ENCODE measurements at places on chromosomes 11 and 22.

DNA sequence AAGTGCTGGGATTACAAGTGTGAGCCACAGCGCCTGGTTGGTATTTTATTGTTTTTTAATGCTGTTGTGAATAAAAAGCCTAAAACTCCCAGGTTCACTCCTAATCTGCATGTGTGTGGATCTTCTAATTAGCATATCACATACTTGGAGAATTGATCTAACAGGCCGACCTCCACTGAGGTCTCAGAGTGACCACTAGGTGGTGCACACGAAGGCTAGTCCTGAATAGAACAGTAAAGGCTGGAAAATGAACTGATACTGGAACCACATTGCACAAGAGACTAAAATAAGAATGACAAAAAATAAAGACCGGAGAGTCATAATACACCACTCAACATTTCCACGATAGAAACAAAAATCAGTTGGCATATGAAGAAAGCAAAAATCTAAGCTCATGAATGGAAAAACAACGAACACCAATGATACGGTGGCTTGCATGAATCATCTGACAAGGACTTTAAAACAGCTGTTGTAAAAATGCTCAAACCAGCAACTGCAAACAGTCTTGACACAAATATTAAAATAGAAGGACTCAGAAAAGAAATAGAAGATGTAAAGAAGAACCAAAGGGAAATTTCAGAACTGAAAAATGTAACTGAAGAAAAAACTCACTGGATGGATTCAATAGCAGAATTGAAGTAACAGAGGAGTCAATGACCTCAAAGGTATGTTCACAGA is 19.2 kb downstream of the PIM3 start:
- ATAC-seq, result peak; percentile 67

GRCh38 chr11:130725421-130726233 is 190.7 kb downstream of the SNX19 start:
- ATAC-seq, result peak; percentile 80

GRCh38 chr11:134471716-134472455 is 59.8 kb upstream of the B3GAT1 start:
- ATAC-seq, result no peak

DNA sequence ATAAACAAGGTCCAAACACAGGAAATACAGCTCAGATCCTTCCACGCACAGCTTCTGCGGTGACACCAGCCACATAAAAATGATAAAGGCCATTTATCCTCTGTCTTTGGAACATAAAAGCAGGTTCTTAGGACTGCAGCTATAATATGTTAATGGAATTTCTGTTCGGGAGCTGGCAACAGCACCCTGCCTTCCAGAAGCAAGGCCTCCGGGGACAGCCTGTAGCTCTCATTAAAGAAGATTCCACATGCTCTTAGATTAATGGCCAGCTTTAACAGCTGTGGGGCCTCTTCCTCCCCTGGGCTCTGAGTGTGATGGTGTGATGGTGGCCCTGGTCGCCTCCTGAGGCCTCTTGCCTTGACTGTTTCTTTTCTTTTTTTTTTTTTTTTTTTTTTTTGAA is 137.3 kb downstream of the CACNA1I start:
- no peak for ATAC-seq

GRCh38 chr11:112294688-112295340 is 34.2 kb upstream of the PLET1 start:
- no peak for ATAC-seq

DNA sequence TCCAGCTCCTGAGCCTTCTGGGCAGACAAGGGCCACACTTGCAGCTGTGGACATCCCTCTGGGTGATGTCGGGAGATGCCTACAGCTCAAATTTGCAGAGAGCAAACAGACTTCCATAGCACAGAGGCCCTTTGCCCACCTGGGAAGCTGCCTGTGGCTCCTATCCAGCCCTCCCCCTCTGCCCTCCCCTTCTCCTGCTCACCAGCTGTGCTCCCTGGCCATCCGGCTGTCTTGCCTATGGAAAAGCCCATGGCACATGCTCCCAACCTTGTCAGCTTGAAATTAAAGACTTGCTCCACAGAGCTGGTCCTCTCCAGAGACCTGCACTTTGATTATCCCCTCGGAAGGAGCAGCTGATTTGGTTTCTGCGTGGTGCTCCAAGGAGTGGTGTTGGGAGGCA is 118.9 kb upstream of the NECTIN1 start:
- no peak for ATAC-seq

DNA sequence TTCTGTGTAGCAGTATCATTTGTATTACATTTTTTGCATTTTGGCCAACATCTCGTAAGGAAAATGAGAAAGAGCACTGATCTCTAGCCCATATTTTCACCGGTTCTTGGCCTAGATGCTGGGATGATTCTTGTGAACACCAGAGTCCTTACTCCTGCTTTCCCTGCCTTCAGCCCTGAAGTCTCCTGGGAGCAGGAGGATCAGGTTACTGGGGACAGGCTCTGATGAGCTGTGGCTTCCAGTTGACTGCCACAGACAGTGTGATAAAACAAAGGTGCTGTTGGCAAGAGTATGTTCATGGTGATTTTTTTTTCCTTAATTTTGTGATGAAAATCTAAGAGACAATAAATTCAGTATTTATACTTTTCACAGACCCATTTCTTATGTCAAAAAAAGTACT is 34.2 kb upstream of the ADSL start:
- no peak for ATAC-seq

DNA sequence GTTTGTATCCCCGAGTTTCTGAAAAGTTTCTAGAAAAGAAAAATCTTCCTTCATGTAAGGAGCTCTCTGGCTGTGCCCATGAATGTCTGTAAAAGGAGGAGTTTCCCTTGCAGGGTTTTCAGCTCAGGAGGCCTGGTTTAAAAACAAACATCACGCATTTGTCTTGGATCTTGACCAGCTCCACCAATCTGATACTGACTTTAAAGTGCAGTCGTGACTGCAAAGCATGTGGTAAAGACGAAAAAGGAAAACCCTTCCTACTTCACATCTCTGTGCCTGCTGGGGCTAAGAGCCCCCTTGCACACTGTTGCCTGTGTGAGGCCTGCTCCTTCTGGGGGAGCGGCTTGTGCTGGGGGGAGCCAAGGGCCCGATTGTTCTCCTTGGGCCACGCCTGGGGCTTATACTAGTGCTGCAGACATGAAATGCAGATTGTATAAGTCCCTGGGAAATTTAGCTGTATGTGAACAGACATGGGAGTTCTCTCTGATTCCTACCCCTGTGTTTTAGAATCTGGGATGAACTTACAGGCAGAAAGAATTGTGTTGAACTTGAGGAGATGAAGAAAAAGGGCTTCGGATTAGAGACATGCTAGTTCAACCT is 62.1 kb downstream of the ADAMTS15 start:
- no peak for ATAC-seq

- no peak for ATAC-seq
Measured at GRCh38 chr11:95322539-95322938, 91.5 kb upstream of the SESN3 start.

- ATAC-seq, result no peak
Measured at GRCh38 chr22:38233427-38233826, 31.6 kb downstream of the MAFF start.

DNA sequence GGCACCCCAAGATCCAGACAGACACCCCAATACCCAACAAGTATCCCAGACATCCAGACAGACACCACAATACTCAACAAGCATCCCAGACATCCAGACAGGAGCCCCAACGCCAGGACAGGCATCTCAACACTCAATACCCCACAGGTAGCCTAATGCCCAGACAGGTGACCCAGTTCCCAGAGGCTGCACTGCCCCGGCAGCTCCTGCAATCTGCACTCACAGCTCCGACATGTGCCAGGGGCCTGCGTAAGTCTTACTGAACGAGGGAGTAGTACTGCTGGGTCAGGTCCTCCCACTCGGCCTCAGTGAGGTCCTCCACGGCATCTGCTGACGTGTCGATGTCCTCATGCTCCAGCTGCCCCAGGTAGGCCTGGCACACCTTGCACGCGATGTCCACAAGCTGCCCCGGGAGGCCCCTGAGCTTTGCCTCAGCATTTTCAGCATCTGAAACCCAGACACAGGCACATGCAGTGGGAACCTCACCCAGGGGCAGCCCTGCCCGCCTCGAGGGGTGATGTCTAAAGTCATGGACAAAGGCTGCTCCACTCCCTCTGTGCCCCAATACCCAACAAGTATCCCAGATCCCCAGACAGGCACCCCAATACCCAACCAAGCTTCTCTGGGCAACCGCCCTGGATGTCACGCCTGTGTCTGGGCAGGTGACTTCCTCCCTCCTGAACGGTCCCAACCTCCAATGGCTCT is 16.6 kb downstream of the TTLL8 start:
- ATAC-seq, result no peak

DNA sequence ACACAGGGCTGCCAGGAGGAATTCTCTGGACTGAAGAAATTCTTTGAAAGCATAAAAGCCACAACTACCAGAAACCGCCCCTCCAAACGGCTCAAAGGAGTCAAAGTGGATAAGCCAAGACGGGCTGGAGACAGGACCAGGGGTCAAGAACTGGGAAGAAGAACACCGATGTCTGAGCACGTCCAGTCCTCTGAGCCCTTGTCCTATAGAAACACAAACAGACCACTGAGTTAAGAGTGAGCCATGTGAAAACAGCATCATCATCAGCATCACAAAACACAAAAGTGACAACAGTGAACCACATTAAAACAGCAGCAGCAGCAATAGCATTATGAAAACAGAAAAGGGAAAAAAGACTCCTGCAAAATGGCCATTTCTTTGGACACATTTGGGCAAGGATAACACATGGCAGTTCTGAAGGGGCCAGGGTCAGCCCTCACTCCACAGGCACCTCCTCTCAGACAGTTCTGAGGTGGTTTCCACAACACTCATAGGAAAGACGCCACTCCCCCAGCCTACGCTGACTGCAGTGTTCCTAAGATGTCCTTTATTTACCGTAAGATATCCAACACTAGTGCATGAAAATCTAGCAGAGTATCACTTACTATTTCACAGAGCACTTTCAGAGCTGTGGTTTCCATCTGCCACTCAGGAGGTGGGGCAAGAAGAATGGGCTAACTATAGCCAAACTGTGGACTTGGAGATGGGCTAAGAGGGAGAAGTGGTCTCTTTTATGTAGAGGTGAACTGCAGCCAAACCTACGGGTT is 28.6 kb upstream of the YPEL1 start:
- no peak for ATAC-seq

DNA sequence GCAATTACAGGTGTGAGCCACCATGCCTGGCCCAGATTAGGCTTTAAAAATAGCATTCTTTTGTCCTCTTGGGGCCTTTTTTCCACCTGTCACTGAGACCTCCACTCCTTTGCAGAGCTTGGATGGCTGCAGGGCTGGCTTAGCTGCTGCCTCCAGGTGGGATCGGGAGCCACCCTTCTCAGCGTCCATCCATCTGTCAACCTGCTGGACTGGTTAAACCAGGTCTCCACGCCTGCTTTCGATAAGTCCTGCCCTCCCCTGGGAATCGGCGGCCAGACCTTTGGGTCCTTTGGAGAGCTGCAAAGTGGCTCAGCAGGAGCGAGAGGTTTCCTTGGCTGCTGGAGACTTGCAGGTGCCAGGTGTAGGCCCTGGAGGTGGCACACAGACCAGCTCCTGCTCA is 23.4 kb upstream of the GRAMD4 start:
- ATAC-seq, result no peak

GRCh38 chr11:30863209-30863608 is 277.1 kb upstream of the MPPED2 start:
- no peak for ATAC-seq

DNA sequence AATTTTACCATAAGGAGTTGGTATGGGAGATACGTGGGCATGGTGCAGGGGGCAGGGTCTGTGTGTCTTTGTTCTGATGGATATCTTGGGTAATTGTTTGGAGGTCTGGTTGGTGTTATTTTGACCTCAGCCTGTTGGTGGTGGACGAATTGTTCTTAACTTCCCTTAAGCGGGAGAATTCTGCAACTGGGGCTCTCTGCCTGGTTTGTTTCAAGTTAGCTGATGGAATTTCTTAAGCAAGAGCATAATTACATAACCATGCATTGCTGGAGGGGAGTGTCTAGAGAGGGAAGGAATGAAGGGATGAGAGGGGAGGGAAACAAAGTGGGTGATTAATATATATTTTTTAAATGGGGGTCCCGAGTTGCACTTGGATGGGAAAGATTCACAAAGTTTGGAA is 908.5 kb upstream of the RAG2 start:
- no peak for ATAC-seq

GRCh38 chr11:45482331-45482730 is 183.1 kb downstream of the CHST1 start:
- ATAC-seq, result no peak

DNA sequence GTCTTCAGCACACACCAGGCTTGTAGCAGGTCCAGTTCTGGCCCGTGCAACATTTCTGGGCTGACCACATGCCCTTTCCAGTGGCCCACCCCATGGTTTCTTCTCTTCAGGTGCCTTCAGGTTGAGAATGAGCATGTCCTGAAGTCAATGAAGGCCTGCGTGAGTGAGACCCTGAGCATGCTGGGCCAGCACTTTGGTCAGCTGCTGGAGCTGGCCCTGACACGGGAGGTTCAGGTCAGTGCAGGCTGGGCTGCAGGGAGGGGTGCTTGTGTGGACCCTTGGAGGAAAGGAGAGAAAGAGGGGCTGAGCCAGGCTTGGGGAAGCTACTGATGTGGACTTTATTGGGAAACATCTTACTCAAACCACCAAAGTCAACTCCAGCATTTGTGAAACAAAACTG is 63.5 kb downstream of the INSC start:
- ATAC-seq, result no peak

- ATAC-seq, result peak; percentile 52
Measured at GRCh38 chr11:45885274-45885920, at the start of gene MAPK8IP1. MAPK8IP1 (plus strand) TSS chr11:45885651; CDS start chr11:45885821, 170 bp downstream.

- ATAC-seq, result no peak
Measured at GRCh38 chr22:33389936-33390335, 331.8 kb upstream of the SYN3 start.

DNA sequence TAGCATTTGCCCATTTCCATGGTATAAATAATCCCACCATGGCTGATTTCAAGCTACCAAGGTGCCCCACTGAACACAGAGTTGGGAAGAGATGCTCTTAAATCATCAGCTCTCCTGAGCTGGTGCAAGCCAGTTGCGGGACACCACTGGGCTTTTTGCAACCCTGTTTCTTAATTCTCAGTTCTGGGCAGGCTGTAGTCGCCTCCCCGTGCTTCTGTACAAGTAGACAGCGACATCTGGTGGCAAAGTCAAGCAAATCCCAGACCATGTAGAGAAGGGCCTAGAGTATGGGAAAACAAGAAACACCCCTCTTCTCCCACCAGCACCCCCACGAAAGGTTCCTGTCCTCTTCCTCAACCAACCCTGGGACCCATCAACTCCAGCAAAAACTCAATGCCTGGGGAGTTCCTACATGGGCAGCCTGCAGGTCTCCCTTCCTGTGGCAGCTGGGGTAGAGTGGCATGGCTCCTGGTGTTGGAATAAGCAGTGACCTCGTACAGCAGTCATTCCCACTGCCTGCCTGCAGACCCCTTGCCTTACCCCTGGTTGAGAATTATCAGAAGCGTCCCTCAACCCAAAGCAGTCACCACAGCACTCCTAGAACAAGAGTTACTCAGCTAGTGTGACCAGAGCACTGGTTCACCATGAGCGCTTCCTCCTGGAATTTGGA is 68.4 kb downstream of the IGLL5 start:
- peak; percentile 96 for ATAC-seq
